Inflammatory macrophage (primary cell): ENCODE measurements at places on chromosomes 4 and X.
A peak's percentile ranks its signal among the peaks of the same experiment; 100 is the strongest.

DNA sequence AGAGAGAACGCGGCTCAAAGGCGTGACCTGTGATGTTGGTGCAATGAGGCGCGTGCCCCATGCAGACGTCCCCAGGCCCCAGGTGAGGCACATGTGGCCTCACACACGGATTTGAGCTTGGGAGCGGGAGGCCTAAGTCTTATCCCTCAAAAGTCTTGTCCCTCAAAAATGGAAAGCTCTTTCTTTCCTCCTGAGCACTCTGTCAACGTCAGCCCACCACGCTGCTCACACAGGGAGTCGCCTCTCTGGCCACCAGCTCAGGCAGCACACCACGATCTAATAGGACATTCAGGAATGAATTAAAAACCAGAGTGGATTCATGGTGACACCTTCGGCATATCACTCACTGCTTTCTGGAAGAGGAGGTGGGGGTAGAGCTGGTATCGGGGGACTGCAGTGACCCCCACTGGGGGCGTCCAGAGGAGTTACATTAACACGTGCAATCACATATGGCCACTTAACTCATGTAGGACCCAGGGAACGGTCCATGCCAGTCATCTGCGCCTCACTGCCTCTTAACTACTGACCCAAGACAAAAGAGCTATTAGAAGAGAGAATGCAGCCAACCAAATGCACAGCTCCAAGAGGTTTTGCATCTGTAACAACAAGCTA, 21.9 kb upstream of the CYP4V2 start:
- DNase-seq = no peak

GRCh38 chr4:15188605-15189539, 186.6 kb downstream of the CPEB2 start:
- DNase-seq = peak; percentile 2

- no peak for DNase-seq
Observed at GRCh38 chr4:176782794-176783193, 9.9 kb downstream of the VEGFC start.

- no peak for DNase-seq
Observed at GRCh38 chr4:67104145-67104544, 441.2 kb downstream of the CENPC start.

DNA sequence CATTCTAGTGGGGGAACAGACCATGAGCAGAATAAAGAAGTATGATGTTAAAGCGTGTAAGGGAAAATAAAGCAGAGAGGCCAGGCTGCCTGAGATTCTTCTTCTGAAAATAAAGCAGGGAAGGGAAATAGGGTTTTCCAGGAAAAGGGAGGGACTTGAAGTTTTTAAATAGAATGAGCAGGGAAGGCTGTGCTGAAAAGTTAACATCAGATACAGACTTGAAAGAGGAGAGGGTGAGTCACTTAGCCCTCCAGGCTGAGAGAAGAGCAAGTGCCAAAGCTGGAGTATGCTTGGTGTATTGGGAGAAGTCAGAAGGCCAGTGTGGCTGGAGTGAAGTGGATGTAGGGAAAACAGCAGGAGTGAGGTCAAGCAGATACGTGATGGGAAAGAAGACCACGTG, 10.0 kb upstream of the PLK4 start:
- DNase-seq = no peak

DNA sequence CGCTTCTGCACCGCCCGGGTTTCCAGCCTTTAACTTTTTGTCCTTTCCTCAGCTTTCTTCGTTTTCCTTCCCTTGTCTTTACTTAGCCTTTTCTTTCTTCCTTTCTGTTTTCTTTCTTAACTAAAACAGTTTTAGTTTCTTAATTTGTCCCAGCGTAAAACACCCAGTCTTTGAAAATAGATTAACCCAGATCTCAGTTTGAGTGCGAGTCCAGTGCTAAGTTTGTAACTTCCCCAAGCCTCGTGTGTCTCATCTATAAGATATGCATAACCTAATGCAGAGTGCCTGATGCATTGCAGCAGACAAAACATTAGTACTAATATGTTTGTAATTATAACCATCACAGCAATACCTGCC, 460 bp upstream of the GEMIN8 start:
- DNase-seq = peak; percentile 14

- peak; percentile 7 for DNase-seq
Observed at GRCh38 chr4:53777244-53777984, 186.1 kb upstream of the LNX1 start.

GRCh38 chrX:8565729-8566128, 101.1 kb downstream of the VCX3B start:
- no peak for DNase-seq

GRCh38 chr4:79413886-79414285, 5.9 kb upstream of the GK2 start:
- DNase-seq = no peak

GRCh38 chr4:7772711-7773385, 166.8 kb downstream of the AFAP1 start:
- no peak for DNase-seq

DNA sequence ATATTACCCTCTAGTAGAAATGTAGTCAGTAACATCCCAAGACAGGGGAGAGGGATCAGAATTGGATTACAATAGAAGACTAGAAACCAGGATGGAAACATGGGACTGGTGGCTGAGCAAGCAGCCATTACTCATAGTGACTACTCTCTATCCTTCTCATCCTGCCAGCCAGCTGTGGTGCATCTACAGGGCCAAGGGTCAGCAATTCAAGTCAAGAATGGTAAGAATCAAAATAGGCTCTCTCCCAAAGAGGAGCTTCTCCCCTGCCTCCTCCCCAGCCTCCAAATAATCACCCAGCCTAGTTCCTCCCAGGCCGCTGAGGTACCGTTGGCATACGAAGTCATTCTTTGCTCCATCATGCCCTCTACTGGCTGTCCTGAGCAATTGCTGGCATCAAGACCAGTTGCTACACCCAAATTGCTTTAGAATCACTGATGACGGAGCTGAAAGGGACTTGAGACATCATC, 19.4 kb downstream of the AWAT2 start:
- DNase-seq = peak; percentile 60

DNA sequence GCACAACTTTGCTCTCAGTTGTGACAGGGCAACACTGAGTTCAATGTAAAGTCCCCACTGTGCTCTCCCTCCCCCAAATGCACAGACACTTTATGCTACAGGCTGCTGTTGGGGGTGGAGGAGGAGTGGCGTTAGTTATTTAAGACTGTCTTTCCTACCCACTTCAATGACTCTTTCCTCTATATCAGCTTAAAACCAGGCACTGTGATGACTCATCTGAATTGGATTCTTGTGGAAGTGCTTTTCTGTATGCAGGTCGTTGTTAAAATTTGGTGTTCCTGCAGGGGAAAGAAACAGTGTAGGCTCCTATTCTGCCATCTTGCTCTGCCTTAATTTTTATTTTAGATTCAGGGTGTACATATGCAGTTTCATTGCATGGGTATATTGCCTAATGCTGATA, 1157.2 kb upstream of the ADGRL3 start:
- no peak for DNase-seq

DNA sequence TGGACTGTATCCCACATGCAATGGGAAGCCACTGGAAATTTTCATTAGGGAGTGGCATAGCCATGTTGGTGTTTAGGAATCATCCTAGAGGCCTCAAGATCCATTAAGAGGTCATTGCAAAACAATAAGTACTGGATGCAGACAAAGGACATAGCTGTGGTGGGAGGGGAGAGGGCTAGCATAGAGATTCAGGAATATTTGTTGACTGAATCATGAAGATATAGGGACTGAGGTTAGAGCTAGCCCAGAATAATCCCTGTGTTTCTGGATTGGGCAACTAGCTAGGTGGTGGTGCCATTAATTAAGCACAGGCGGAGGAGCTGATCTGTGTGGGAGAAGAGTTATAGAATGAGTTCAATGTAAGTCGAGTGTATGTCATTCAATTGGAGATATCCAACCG, 135.0 kb downstream of the RAB28 start:
- DNase-seq = no peak
